ENCODE measurements at places on chromosomes 5 and 9.

- DNase-seq, result no peak
Measured at GRCh38 chr9:101268426-101268825, 116.4 kb downstream of the BAAT start.

GRCh38 chr9:120104771-120105170, 475.2 kb downstream of the CDK5RAP2 start:
- no peak for DNase-seq

- DNase-seq, result no peak
Measured at GRCh38 chr9:111356481-111357244, 26.6 kb upstream of the OR2K2 start.

DNA sequence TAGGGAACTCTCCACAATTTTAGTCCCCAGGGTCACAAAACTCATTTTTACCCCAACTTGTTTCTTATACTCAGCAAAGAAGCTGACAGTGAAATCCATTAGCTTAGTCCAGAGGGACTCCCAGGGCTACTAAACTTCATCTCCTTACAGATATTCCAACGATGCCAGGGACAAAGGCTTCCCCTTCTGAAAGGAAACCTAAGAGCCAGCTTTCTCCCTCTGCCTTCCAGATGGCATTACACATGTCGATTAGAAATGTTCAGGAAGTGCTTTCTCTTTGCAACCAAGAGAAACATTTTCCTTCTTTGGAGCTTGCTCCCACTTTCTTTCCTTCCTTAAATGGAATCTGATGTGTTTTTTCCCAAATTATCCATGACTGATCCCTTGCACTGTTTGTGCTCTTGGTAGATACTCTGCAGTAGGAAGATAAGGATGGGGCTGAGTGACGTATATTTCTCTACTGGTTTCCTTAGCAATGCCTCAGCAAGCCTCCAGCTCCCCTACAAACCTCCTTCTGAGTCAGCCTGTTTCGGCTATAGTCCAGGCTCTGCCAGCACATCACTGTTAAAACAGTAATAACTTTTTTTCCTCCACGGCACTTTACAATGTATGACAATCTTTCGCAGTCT, 43.0 kb upstream of the HTR4 start:
- DNase-seq, result no peak

- DNase-seq, result no peak
Measured at GRCh38 chr9:4228606-4229005, 71.3 kb downstream of the GLIS3 start.

- no peak for DNase-seq
Measured at GRCh38 chr5:116522356-116523136, 52.1 kb downstream of the SEMA6A start.

DNA sequence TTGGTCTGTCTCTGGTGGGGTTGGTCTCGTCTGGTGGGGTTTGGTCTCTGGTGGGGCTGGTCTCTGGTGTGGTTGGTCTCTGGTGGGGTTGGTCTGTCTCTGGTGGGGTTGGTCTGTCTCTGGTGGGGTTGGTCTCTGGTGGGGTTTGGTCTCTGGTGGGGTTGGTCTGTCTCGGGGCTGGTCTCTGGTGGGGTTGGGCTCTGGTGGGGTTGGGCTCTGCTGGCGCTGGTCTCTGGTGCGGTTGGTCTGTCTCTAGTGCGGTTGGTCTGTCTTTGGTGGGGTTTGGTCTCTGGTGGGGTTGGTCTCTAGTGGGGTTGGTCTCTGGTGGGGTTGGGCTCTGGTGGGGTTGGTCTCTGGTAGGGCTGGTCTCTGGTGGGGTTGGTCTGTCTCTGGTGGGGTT, 16.3 kb upstream of the CD74 start:
- no peak for DNase-seq

DNA sequence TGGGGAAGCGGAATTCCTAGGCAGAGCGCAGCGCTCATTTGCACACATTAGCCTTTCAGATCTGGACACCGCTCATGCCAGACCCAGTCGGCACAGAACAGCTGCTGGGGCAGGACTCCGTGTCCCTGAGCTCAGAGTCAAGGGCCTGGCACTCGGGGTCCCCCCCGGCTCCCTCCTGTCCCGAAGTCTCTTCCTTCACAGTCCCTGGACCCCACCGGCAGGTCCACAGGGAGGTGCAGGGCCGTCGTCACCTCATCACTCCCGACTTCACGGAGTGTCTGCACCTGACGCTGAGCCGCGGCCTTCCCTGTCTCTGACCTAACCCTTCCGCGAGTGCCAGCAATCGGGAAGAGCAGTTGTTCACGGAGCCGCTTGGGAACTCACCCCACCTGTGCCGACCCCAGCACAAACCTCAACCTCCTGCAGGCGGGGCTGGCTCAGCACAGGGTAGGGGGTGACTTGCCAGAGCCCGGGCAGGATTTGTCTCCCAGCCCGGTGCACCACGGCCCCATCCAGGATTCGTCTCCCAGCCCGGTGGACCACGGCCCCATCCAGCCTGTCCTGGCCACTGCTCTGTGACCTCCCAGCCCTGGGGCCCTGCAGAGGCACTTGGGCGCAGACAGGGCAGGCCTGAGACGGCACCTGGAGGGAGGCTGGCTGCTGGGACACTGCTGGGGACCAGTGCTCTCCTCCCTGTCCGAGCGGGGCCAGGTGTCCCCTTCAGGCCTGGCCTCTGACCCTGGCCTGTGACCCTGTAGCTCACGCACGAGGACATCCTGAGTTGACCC, 9.9 kb upstream of the SLC9A3 start:
- DNase-seq, result no peak

GRCh38 chr9:133779516-133780403, 41.6 kb upstream of the SARDH start:
- DNase-seq, result no peak
